ENCODE measurements at places on chromosomes 16 and 17. TPM values are rescaled to one million over a fixed set of nuclear protein-coding genes. Genes with fewer than 3 reads are reported as not detected.

WSCD1 gene
- 0.27 TPM for total RNA-seq

TMC8 gene
- total RNA-seq: 144 TPM

SPAG5 gene
- total RNA-seq: 95.4 TPM

C17orf67 gene
- total RNA-seq: 2.3 TPM

All from activated CD8-positive, alpha-beta memory T cell treated with anti-CD3 and anti-CD28 coated beads for 36 hours (primary cell).